ENCODE measurements at places on chromosomes 7 and 10. TPM values are rescaled to one million over a fixed set of nuclear protein-coding genes. Genes with fewer than 3 reads are reported as not detected.

The CDC14C gene
- total RNA-seq = 0.07 TPM

The GIMAP1 gene
- total RNA-seq = not detected

The ZNF239 gene
- total RNA-seq = 4.2 TPM

The UPK3BL2 gene
- 2.4 TPM for total RNA-seq

The SYT15B gene
- not detected for total RNA-seq

The TACC2 gene
- total RNA-seq = 26.3 TPM

The UTF1 gene
- total RNA-seq = not detected

The PAX4 gene
- total RNA-seq = not detected

The GSTO2 gene
- total RNA-seq = 6.5 TPM

The FGL2 gene
- 0.34 TPM for total RNA-seq

The SHH gene
- total RNA-seq = under 0.01 TPM

The HMX2 gene
- not detected for total RNA-seq

The TMEM176A gene
- total RNA-seq = not detected

The TEX36 gene
- total RNA-seq = not detected

The KIAA1549 gene
- 2.2 TPM for total RNA-seq

The ITPRID1 gene
- not detected for total RNA-seq
